H54 (cell line): ENCODE measurements at places on chromosomes 3 and 15.

DNA sequence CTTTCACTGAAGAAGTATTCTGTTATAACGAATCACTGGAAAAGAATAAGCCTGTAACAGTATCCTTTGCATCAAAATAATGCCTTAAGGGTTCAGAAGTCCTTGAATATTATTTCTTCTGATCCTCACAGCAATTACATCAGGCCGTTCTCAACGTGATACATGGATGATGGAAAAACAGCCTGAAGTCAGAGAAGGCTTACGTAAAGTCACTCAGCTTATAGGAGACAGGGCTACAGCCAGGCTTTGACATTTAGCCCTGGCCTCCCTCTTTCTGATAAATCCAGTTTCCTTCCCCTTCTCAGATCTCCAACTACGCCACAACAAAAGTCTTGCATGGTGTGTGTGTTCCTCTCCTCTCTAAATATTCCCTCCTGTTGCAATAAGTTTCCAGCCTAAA lies 131.9 kb downstream of the ANO10 start:
- DNase-seq, result no peak

DNA sequence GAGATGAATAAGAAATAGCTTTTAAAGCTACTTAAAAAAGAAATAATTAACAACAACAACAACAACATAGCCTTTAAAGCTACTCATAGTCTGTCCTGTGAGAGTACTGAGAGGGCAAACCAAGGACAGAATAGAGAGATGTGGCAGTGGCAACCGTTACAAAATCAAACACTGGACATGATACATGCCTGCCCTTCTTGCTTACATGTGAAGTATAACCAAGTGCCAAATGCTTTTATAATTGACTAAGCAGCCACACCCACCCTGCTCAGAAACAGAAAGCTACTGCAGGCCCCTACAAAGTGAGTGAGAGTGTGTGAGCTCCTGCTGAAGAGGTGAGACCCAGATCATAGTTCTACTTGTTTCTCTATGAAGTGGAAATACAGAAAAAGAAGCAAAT lies 38.4 kb downstream of the NDUFB4 start:
- no peak for DNase-seq

DNA sequence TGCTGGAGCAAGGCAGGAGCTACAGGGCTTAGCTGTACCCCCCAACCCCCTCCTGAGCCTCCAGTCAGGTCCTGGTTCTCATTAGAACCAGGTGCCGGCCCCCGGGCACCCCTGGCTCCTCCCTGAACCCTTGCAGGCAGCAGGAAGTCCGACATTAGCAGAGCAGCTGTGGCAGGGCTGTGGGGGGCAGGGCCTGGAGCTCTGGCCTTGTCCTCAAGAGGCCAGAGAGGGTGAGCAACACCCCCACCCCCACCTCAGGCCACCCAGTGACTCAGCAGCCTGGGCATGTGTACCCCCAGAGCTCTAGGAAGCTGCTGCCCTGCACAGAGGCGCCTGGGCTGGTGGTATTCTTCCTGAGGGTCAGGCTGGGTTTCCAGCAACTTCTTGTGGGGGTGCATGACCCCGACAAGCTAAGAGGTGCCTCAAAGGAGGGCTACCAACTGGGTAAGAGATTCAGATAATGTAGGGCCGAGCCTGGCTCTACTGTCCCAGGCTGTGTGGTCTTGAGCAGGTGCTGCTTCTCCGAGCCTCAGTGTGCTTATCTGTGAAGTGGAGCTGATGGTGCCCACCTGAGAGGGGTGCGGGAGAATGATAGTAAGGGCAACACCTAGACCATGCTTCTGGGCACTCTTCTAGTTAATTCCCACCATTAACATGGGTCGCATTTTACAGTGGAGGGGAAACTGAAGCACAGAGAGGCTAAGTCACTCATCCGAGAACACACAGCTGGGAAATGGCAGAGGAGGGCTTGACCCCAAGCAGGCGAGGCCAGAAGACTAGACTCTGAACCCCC lies 16.0 kb downstream of the H1-8 start:
- peak; percentile 97 for DNase-seq

- no peak for DNase-seq
Measured at GRCh38 chr3:54165865-54166264, 43.5 kb downstream of the CACNA2D3 start.

DNA sequence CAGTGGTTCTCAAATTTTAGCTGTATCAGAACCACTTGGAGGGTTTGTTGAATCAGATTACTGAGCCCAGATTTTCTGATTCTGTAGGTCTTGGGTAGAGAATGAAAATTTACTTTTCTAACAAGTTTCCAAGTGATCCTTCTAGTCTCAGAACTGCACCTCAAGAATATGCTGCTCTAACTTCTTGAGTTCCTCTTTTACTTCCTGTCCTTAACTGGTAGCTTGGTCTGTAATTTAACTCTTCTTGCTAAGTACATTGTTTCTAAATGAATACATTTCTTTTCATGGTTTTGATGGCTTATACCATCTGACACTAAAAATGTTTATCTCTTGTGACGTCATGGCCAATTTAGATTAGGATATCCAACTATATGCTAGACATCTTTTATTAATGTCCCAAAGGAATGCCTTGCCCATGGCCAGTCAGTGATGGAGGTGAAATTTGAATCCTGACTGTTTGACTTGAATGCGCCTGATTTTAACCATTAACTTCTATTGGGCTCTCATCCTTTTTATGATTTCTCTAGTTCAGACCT lies 262.6 kb upstream of the NAALADL2 start:
- DNase-seq, result no peak

DNA sequence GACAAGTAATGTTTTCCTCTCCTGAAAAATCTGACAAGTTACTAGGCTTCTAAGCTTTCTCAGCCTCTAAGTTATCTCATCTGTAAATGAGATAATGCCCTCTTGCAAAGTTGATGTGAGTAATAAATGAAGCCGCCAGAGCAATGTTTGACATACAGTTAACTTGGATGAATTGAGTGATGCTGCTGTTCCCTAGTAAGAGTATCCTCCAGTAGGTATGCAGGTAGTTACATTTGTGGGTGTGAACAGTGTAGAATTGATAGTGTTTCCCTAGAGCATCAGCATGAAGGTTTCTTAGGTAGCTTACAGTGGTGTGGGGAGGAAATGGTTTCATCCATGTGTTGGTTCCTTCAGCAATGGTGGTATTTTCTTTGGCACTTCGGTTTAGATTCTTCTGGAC lies 3.4 kb downstream of the ATP2C1 start:
- no peak for DNase-seq

GRCh38 chr3:159854500-159855124 lies 134.0 kb upstream of the IL12A start:
- DNase-seq, result peak; percentile 41

DNA sequence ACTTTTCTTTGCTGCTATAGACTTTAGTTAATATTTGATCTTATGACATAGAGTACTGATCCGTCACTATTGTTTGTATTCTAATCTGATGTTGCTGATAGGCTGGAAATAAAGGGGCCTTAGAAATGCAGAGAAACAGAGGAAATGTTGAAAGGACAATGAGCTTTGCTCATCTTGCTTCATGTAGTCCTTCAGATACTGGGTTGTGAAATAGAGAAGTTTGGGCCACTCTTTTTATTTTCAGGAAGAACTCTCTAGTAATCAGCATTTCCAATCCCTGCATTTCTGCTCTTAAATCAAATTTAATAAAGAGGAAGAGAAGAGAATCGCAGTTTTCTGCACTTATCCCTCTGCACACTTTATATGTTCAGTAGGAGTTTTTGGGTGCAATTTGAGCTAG lies 192.8 kb upstream of the THBS1 start:
- DNase-seq, result no peak

DNA sequence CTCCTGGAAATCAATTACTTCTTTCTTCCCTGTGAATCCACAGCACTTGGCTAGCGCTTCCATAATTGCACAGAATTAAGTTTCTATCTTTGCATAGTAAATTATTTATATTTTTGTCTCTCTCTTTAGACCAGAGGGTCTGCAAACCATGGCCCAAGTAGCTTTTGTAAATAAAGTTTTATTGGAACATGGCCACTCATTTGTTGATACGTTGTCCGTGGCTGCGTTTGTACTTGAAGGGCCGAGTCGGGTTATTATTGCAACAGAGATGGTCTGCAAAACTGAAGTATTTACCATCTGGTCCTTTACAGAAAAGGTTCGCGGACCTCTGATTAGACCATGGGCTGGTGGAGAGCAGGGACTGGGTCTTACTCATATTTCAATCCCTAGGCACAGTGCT lies 102.5 kb downstream of the RPLP1 start:
- DNase-seq, result no peak

DNA sequence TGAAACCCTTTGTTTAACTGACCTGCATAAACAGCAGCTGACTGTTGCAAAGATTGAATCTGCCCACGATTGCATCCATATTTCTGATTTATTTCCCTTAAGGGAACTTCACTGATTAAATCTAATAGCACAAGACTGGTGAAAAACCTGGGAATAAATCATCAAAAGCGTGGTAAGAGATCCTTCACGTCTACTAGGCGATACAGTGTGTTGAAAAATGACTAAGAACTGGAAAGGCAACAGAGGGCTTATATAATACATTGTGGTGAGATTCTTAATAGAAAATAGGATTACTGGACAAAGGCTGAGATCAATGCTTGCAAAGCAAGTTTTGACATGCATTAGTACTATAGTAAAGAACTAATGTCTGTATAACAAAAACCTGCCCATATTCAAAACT lies 49.0 kb downstream of the POLQ start:
- no peak for DNase-seq

DNA sequence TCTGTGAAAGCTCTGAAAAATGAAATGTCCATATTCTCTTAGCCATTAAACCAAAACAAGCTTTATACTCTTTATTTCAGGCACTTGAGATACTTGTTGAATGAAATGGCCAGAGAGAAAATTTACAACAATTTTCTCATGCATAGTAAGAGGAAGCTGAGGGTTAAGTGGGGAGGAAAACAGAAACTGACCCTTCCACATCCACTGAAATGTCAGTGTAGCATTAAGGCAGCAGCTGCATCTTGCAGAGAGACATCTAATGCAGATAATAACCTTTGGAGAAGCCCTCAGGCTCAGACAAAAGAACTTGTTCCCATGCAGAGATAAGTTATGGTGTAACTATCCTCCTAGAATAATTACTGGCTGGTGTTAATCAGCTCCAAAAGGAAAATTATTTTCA lies 34.0 kb downstream of the ZDHHC23 start:
- no peak for DNase-seq

DNA sequence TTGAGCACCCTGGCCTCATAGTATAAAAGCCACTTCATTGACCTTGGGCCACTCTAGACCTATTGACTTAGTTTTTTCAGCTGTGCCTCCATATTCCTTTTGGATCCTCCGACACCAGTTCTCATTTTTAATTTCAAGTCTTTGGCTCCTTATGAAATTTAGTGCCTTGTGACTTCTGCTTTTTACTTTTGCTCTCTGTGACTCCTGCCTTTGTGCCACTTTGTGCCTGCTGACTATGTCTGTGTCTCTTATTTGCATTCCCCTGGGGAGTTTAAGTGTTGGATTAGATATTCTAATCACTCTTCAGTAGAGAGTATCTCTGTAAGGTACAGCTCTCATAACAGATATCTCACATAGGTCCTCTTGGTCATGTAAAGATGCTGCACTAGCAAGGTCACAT lies 39.6 kb upstream of the GPR149 start:
- no peak for DNase-seq

GRCh38 chr15:38176691-38177090 lies 75.9 kb upstream of the SPRED1 start:
- no peak for DNase-seq

DNA sequence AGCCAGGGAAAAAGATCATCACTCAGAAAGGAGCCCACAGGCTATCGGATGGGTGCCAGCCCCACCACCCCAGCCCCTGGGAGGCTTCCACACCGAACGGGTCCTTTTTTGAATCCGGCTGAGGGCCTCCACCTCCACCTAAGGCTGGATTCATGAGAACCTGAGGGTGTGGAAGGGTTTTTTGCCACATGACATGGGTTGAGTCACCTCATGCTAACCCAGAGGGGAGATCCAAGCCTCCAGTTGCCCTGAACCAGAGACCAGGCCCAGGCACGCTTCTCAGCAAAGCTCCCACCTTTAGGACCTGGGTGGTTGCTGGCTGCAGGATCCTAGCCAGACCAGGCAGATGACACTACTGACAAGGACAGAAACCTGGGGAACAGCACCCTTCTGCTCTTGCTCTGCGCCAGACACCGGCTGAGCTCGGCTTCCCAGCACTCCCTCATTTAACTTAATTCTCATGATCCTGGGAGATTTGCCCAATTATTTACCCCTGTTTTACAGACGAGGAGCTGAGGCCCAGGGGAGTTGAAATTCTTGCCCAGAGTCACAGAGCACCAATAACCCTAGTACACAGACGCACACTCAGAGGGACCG lies 25.6 kb downstream of the DUSP7 start:
- no peak for DNase-seq

GRCh38 chr15:61155741-61156700 lies 73.1 kb downstream of the RORA start:
- no peak for DNase-seq

- no peak for DNase-seq
Measured at GRCh38 chr15:92661069-92661468, 5.5 kb upstream of the FAM174B start.

DNA sequence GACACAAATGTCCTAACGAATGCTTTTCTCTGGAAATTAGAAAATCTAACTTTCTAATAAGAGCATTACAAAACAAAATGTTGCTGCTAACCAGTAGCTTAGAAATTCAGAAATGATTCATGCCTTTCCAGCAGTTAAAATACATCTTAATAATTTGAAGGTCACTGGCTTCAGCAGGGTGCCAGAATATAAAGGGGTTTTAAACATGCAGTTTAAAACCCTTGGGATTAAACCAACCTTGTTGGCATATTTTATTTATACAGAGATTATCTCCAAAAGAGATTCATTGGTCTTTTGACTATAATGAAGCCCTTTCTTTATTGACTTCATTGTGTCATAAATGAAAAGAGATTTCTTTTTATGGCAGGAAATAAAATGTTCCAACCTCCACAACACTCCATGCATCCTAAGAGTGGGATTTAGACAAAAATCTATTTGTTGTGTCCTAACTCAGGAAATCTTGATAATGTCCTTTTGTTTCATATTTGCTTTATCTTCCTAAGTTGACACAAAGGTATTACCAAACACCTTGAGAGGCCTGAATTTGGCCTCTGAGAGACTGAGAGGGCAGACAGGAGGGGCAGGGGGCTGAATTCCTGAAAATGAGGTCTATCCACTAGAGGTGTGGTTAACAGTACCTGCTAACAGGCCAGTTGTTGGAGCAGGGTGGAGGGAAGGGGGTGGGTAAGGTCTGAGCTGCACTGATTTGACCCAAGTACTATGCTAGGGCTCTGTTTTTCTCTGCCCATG lies 124.4 kb downstream of the FEZF2 start:
- DNase-seq, result no peak

- no peak for DNase-seq
Measured at GRCh38 chr15:36887214-36887961, 213.0 kb downstream of the MEIS2 start.

DNA sequence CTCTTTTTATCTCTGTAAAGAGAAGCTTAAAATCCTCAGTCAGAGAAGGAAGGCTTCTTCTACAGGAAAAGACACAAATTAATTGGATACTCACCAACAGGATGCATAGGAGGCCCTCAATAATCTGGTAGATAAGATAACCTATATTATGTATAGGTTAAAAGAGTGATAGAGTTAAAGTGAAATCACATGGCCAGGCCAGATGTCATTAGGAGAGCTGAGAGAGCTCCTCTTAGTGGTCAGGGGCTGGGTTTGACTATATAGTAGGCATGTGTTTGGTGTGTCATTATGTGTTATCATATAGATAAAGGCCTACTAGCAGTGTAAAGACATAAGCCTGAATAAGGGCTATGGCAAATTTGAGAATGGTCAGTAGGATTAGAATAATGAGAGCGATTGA lies 479.3 kb downstream of the EPHA3 start:
- DNase-seq, result no peak

- no peak for DNase-seq
Measured at GRCh38 chr3:61884794-61885193, 323.4 kb downstream of the PTPRG start.

GRCh38 chr15:80789796-80790195 lies 10.6 kb downstream of the CEMIP start:
- no peak for DNase-seq
